ENCODE measurements at places on chromosomes 2 and 18.

DNA sequence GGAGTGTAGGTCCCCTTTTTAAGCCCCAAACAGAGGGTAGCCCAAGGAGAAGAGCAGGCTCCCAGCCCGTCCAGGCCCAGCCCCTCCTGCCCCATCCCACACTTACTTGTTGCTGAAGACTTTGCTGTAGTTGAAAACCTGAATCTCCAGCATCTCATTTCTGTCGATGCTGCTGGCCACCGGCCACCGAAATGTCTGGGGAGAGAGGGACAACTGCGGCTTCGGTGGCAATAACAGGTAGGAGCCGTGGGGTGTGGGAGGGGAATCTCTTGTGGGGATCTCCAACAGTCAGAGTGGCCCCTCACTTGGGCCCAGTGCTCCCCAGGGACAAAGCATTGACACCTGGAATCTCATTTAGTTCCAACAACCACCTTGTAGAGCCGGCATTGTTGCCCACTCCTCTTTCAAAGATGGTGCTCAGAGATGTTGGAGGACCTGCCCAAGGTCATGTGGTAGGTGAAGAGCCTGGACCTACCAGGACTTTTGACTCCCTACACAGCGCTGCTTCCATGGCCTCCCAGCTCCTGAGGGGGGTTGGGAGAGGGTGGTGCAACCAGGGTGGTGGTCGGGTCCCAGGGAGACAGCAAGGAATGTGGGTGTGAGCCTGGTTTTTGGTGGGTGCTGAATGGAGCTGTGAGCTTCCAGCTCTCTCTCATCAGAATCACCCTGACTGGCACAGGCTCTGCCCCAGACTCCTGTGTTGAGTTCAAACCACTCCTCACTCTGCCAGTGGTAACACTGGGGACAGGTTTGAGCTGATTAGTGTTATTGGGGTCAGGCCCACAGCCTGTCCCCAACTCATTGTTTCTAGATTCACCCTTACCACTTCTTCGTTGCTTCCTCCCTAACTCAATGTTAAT, 50.0 kb upstream of the OTOF start:
- DNase-seq = no peak

GRCh38 chr2:219025637-219026585, 15.4 kb downstream of the CFAP65 start:
- no peak for DNase-seq

GRCh38 chr2:136057023-136057801, 60.7 kb downstream of the CXCR4 start:
- no peak for DNase-seq

- no peak for DNase-seq
Measured at GRCh38 chr2:85795331-85796045, 41.7 kb downstream of the ATOH8 start.

DNA sequence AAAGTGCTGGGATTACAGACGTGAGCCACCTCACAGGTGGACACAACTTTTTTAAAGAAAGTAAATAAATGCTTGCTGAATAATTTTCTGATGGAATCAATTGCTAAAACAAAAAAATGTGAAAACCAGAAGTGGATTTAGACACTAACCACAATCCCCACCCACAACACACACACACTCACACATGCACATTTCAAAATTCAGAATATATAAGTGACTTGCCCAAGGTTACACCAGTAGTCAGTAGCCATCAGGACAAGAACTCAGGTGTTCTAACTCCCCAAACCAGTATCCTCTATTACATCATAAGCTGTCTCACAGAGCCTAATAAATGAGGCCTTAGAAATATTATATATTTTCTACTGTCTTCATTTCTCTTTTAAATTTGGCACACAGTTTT, 1923.6 kb upstream of the PIK3C3 start:
- DNase-seq = no peak

- no peak for DNase-seq
Measured at GRCh38 chr2:25697559-25698341, 24.4 kb upstream of the DTNB start.

- DNase-seq = no peak
Measured at GRCh38 chr2:86790676-86791572, at the start of gene CD8A. Gene CD8A, minus strand, starts transcription at chr2:86790913. Its CDS starts 88 bp downstream, at chr2:86790825.

- peak; percentile 63 for DNase-seq
Measured at GRCh38 chr18:36187826-36188721, 777 bp downstream of the MOCOS start.

DNA sequence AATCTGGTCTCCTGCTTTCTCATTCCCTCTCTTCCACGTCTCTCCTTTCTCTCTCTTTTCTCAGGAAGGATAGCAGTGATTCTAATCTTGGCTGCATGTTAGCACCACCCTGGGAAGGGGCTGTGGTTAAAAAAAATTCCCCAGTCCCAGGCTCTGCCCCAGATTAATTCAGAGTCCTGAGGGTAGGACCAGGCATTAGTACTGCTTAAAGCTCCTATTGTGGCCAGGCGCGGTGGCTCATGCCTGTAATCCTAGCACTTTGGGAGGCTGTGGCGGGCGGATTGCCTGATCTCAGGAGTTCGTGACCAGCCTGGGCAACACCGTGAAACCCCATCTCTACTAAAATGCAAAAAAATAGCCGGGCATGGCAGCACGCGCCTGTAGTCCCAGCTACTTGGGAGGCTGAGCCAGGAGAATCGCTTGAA, 35.4 kb upstream of the EML4 start:
- no peak for DNase-seq

DNA sequence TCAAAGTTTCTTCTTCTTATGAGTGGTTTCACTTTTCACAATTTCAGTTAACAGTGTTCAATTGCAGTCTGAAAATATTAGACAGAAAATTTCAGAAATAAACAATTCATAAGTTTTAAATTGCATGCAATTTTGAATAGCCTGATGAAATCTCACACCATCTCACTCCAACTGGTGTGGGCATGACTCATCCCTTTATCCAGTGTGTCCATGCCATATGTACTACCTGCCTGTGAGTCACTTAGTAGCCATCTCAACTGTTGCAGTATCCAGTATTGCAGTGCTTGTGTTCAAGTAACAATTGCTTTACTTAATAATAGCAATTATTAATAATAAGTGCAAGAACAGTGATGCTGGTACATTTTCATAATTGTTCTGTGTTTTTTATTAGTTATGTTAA, 1202.5 kb downstream of the DSC3 start:
- peak; percentile 44 for DNase-seq

DNA sequence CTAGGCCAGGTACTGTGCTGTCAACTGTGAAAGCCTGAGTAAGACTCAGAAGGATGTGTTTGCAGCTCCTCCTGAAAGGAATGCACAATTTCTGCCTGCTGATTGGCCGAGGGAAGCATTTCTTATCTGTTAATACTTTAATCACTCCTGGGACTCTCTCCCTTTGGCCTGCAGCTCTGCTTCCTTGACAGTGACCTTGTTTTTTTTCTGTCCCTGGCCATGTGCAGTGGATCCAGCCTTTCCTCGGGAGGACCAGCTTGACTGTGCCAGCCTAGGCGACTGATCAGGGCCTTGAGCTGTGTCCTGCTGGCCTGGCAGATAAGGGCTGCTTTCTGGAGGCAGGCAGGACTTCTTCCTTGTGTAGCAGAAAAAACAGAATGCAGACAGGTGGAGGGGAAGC, 10.0 kb downstream of the RNF144A start:
- no peak for DNase-seq

DNA sequence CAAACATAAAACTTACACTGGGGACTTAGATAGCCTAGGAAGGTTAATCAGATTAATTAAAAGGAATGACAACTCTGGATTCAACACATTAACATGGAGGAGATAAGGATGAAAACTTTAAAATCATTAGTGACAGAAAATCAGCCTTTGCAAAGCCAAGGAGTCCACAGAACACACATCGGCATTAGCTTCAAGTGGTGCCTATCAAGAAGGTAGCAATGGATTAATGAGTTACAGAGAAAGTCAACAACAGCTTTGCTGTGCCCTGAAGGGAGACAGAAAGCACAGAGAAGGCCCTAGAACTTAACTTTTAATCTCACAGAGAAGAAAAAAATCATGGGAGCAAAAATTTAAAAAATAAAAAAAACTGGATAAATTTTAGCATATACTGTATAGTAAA, 88.6 kb downstream of the KCNH7 start:
- DNase-seq = no peak

- DNase-seq = no peak
Measured at GRCh38 chr2:216989340-216990129, 129.7 kb upstream of the TNP1 start.

GRCh38 chr2:120609826-120610395, 125.8 kb upstream of the GLI2 start:
- no peak for DNase-seq

DNA sequence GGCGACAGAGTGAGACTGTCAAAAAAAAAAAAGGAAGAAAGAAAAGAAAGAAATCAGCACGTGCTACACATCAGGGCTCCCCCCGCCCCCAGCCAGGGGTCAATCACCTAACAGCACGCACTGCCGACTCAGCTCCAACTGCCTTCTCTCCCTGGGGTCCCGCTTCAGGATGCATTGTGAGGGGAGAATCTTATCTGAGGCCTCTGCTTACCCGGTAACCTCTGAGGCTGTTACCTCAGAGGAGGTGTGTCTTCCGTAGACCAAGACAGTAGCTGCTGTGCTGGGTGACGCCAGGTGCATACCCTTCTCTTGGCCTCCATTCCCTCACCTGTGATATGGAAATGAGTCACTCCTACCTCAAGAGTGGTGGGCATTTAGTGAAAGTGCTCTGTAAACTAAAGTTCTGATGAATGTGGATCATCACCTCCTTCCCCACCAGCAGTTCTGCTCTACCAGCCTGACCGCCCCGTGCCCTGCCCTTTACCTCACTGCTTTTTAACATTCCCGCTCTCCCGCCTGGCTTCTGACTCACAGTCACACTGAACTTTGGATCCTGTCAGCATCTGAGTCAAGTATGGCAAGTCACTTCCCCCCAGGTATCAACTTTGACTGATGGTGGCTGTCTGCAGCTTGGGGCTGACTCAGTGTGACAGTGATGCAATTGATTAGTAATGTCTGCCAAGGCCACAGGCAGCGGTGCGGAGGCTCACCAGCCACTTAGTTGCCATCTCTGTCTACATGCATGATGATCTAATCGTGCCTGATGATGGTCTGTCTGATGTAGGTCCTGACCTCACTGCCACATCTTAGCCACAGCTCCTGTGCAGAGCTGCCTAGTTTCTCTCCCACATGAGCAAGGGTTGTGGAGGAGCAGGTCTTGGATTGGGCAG, 20.1 kb downstream of the ARID5A start:
- peak; percentile 100 for DNase-seq

GRCh38 chr2:38750011-38750890, 910 bp downstream of the SRSF7 start:
- DNase-seq = no peak

- no peak for DNase-seq
Measured at GRCh38 chr2:39094717-39095363, 26.0 kb downstream of the SOS1 start.

- DNase-seq = no peak
Measured at GRCh38 chr2:209817844-209818271, 46.2 kb downstream of the UNC80 start.

DNA sequence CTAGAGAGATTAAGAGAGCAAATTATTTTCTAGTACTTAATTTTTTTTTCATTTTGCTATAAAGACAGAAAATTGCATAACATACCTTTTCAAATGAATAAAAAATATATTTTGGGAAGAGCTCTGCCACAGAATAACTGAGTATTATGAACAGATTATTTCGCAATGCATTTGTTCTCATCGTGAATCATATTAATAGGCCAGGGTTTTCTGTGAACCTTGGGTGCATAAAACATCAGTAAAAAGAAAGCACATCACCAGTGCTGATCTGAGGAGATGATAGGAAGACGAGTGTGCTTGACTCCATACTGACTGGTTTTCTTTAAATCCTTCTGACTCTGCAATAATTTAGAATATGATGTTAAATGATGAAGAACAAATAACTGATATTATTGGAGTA, 409.1 kb downstream of the CPS1 start:
- DNase-seq = no peak

DNA sequence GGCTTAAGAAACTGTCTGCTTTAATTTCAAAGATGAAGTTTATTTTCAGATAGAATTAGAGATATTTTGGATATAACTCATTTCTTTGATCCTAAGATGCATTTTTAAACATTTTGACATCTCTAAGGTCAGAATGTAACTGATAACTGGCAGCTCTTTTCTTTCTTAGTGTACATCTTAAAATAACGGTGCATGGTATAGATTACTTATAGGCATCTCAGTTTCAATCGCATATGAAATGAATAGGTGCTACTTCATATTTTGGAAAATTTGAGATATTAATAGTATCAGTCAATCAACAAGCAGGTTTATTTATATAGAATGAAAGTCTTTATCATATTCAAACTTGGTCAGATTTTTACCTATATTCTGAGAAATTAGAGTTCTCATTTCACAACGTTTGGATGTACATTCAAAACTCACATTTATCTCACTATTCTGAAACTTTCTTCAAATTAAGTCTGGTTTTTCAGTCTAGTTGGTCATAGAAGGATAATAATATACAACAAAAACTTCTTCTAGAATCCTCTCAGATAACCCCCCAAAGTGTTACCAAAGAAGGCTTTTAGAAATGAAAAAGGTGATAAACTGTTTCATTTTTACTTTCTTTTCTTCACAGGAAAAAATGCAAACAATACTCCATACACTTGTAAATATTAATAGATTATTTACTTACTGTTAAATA, 122.8 kb upstream of the WDSUB1 start:
- DNase-seq = no peak

DNA sequence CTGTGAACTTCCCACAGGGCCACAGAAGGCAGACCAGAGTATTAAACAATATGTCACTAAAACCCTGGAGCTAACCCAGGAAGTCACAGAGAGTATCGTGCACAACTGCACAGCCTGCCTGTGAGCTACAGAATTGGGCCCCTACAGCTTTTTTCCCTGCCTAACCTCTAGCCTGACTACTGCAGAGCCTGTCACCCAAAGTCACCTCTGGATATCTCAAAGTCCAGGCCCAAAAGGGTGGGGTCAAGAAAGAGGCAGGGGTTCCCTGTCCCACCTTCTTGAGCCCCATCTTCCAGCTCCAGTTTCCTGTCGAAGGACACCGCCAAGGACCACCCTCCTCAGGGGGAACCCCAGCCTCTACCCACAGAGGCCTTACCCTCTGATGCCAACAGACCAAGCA, 13.5 kb downstream of the GAD1 start:
- no peak for DNase-seq

- DNase-seq = no peak
Measured at GRCh38 chr18:74063023-74063422, 84.6 kb downstream of the FBXO15 start.

All from RCC 7860 (cell line).